ENCODE measurements at places on chromosomes 3 and 15.
A peak's percentile ranks its signal among the peaks of the same experiment; 100 is the strongest.

DNA sequence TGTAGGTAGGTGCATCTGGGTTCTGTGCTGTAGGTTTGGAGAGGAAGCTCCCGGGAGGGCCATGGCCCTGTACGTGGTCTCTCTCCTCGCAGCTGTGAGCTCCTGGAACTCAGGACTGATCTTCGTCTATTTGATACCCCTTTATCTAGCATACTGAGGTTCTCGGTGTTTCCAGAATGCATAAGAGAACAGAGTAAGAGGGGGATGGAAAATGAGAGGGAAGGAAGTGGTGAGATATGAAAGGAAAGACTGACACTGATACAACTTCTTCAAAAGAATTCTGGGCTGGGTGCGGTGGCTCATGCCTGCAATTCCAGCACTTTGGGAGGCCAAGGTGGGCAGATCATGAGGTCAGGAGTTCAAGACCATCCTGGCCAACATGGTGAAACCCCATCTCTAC is 90.7 kb downstream of the CHRD start:
- no peak for DNase-seq

- peak; percentile 18 for DNase-seq
Observed at GRCh38 chr3:182618085-182618732, 175.1 kb upstream of the ATP11B start.

- DNase-seq: no peak
Observed at GRCh38 chr3:50126287-50127211, 28.6 kb upstream of the SEMA3F start.

DNA sequence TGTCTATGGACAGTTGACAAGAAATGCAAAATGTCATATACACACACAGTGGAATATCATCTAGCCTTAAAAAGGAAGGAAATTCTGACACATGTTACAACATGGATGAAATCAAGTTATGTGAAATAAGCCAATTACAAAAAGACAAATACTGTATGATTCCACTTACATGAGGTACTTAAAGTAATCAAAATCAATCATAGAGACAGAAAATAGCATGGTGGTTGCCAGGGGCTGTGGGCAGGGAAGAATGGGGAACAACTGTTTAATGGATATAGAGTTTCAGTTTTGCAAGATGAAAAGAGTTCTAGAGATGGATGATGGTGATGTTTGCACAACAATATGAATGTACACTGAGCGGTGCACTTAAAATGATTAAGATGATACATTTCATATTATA is 613.8 kb upstream of the ZNF385D start:
- no peak for DNase-seq

DNA sequence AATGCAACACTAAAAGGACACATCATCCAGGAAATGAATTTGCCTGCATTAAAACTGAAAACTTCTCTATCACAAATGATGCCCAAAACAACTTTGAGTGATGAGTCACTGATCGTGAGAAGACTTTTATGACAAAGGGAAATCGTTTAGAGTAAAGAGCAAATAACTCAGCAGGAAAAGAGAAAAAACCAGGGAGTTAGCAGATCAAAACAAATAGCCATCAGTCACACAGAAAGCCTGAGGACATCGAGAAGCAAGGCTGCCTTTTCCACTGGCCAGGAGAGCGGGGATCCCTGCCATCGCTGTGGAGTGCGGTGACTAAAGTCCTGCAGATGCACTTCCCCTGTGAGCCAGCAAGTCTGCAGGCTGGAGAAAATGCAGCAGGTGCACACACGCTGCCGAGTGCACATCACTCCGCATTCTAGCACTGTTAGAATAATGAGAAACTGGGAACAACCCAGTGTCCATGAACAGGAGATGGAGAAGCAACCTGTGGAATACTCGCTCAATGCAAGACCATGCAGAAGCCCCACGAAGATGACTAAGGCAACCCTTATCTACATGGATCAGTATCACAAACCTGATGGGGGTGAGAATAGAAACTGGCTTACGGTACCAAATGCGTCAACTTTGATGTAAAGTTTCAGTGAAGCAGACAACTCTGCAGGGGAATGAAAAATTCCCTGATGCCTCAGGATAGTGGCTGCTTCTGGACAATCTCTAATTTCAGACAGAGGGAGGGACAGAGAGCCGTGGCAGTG is 86.4 kb downstream of the NSMCE3 start:
- no peak for DNase-seq

GRCh38 chr15:68234060-68234459 is 4.5 kb upstream of the CLN6 start:
- no peak for DNase-seq

GRCh38 chr3:81277853-81278252 is 483.6 kb downstream of the GBE1 start:
- DNase-seq: no peak

DNA sequence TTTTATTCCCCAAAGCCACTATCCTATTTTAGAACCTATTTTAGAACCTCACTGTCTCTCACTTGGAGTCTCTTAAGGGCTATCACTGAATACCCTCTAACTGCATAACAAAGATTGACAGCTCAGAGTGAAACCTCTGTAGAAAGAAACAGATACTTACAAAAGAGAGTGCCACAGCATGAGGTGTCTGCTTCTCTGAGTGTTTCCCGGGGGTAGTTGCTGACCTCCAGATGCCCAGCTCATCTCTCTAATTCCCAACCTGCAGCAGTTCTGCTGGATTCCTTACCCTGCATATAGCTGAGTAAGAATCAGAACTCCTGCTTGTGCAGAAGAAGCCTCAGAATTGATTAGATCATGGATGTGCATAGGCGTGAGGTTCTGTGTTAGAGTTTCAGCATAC is 34.5 kb downstream of the P3H2 start:
- peak; percentile 43 for DNase-seq

DNA sequence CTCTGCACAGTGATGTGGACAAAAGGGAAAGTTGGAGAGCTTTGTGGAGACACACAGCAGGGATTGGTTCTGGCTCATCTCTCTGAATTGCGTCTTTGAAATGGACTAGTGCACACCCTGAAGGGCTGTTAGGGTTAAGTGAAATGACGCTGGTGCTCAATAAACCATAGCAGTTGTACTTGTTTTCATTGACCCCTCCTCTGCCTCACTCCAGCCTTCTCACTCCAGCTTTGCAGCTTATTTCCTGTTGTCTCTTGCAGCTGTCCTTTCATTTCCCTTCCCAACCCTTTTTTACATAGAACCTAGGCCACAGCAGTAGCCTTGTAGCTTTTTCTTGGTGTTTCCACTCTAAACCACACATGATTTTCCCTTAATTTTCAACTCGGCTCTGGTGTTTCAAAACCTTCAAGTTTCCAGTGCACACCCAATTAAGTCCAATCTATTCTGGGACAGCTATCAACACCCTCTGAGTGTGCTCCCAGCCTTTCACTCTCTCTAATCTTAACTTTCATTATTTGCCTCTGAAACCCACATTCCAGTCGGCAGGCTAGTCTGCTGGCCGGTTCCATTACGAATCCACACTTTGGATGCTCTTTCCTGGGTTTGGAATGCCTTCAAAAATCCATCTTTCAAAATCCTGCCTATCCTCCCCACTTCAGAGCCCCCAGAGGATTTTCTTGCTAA is 6.4 kb downstream of the C3orf52 start:
- no peak for DNase-seq

GRCh38 chr3:187504435-187504834 is 136.2 kb downstream of the RTP4 start:
- no peak for DNase-seq

DNA sequence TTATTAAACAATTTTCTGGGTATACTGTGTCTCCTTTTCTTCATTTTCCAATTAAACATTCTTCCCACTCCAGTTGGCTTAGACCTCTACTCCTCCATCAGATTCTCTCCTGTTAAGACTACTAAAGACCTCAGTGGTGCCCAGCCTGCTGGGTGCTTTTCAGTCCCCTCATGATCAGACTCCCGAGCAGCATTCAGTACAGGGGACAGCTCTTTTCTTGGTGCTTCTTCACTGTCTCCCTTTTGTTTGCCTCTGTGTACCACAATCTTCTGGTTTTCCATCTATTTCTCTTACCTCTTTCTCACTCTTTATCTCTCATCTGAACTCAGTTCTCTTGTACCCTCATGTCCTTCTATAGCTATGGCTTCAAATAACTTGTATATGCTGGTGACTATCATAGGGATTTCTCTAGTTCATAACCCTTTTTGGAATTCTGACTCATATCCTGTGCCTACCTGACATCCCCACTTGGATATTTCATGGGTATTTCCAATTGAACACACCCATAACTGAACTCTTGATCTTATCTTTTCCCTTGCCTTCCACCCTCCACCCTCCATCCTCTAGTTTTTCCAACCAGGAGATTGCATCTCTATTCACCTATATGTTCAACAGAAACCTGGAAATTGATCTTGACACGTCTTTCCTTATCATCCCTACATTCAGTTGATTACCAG is 55.6 kb upstream of the ABHD10 start:
- DNase-seq: no peak

DNA sequence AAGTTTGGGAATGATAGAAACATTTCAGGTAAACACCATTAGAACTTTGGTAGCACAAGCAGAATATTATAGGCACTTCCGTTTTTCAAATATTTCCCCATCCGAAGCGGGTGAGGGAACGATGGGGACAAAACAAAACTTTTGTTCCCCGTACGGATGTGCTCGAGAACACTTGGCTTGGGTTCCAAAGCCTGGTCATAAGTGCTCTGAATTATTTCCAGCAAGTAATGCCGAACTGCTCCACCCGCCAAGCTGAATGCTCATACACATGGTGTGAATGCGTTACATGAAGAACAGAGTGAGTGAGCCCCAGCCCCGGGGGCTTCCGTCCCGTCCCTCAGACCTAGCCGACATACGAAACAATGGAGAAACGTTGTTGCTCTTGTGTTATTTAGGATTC is 438.2 kb upstream of the ARRDC4 start:
- DNase-seq: no peak

GRCh38 chr3:11076711-11077110 is 77.6 kb upstream of the HRH1 start:
- DNase-seq: no peak

DNA sequence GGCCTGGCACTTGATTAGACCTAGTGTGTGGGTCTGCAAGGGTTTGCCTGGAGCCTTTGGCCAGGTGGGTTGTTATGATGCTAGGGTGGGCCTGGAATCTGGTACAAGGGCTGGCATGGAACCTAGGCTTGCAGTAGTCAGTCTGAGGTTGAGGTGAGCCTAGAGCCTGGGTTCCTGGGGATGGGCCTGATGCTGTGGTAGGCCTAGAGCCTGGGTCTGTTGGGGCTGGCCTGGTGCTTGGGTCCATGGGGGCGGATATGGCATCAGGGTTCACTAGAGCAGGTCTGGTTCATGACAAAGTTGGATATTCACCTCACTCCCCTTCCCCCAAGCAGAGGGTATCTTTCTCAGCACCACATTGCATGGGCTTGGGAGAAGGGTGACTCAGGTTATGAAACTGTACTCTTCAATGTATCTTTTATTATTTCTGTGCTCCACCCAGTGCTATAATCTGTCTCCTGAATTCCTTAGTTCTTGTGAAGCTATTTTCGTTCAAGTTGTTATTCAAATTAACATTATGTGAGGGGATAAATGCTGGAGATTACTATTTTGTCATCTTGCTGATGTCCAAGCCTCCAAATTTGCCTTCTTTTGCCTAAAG is 274.4 kb downstream of the NFKBIZ start:
- no peak for DNase-seq

DNA sequence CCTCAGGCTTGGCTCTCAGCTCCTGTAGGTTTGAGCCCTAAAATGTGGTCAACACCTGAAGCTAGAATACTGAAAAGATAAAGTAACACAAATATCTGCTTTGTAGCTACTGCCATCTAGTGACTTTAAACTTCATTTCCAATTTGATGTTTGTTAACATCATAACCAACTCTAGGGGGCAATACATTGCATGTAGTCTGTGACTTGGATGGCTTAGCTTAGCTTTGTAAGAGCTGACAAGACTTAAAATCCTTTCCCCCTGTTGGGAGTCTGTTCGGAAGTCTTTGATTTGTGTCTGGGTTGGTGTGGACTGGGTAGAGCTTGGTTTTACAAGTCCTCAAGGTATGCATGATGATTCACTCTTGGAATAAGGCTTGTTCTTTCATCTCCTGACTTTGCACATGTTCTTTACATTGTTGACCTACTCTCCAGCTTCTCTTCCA is 51.7 kb downstream of the SCN11A start:
- DNase-seq: peak; percentile 54

- DNase-seq: peak; percentile 43
Observed at GRCh38 chr3:163490119-163490518, 1588.2 kb downstream of the SI start.

DNA sequence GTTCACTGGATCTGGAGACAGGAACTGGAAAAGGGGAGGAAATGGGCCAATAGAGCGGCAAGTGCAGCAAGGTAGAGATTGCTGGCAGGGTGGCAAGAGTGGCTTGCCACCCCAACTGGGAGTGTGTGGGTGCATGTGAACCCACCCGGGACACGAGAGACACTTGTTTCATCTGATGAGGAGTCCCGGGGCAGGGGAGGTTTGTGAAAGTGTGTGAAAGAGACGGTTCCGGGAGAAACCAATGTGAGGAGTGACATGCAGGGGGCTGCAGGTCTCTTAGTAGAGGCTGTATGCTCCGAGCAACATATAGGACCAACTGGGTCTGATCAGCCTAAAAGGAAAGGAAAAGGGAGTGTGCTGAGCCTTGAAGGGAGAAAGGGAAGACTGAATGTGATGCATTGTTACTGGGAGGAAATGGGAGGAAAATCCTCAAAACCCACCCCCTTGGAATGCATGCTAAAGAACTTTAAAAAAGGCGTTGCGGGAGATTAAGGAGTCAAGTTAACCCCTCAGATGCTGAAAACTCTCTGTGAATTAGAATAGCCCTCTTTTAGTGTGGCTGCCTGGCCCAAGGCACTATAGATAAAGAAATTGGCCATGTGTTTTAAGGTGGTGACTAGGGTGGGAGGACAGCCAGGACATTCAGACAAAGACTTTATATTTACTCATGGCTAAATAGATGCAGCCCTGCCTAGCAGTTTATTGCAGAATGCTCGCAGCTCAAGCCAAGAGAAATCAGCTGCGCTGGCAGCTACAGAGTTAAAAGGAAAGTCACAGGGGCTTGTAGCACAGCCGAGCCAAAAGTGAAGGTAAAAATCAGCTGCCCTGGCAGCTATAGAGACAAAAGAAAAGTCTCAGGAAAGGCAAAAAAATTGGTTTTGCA is 9.1 kb upstream of the SLC9C1 start:
- peak; percentile 91 for DNase-seq

- DNase-seq: no peak
Observed at GRCh38 chr15:26842391-26842790, 24.5 kb upstream of the GABRA5 start.

- no peak for DNase-seq
Observed at GRCh38 chr15:56959318-56959648, 40.8 kb downstream of the TCF12 start.

DNA sequence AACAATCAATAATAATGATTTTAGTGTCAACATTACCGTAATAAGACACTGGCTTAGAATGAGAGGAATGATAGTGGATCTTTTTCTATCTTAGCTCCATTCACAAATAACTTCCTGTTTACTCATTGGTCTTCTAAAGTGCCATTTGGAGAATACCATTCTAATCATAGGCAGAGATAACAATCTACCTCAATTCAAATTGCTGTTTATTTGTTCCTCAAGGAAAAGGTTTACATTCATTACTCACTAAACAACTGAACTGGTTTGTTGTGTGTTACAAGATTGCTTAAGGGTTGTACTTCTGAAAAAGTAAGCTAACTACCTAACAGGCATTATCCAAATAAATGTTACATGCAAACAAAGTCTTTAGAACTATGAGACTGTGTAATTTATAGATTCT is 8.1 kb upstream of the PCOLCE2 start:
- DNase-seq: no peak

GRCh38 chr3:183377307-183377959 is 51.0 kb downstream of the MCF2L2 start:
- DNase-seq: no peak

GRCh38 chr15:42508263-42508690 is 12.8 kb downstream of the SNAP23 start:
- DNase-seq: no peak
